ENCODE measurements at places on chromosomes 3 and 15.

DNA sequence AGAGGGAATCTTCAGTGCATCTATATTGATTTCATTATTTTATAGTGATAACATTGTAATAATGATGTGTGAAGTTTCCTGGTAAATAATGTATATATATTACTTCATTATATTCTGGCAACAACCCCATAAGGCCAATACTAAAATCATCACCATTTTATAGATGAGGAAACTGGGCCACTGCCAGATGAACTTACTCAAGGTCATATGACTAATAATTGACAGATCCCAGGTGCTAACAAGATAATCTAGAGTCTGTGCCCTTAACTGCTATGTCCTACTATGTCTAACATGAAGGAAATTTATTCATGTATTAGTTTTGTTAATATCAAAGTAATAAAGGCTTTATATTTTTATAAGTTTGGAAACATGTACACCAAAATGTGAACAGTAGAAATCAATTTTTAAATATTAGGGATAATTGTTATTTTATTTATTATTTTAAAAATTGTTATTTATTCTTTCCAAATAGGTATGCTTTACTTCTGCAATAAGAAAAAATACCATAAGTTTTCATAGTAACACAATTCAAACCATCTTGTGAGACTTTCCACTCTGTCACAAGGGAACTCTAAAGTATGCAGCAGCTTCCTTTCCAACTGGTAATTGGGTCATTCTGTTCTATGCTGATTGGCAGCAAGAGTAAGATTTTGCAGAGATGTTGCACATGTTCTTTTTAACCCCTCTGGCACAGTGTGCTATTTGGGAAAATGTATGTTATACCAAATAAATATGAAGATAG lies 90.8 kb upstream of the CMC1 start:
- no peak for DNase-seq

DNA sequence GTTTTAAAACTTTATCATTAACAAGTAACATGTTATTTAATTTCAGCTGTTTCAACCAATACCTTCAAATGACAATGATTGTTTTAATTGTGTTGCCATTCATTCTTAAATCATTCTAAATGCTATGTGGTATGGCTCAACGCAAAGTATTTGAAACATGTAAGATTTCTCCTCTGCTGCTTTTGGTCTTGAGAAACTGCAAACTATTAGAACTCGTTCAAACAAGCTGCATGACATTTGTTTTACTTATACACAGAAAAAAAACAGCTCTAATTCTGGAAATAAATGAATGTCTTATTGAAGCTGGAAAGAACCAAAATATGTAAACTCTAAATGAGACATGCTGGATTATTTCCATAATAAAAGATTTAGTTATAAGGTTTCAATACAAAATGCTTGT lies 29.3 kb downstream of the FBN1 start:
- no peak for DNase-seq

- DNase-seq = no peak
Measured at GRCh38 chr3:153373606-153374005, 211.6 kb downstream of the RAP2B start.

DNA sequence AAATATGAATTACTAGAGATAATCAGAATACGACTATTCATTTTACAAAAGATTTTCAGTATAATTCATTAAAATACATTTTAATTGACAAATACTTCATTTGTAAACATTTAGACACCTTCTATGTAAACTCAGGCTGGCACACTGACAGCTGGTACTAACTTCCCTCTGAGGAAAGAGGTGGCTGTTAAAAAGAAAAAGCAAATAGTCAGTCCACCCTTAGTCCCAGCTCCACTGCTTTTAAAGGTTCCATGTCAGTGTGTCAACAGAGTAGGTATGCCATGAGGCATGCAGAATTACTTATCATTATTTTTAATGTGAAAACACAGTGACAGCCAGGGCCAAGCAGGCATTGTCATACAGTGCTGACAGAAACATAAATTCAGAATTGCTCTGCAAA lies 16.1 kb downstream of the TM6SF1 start:
- DNase-seq = no peak

DNA sequence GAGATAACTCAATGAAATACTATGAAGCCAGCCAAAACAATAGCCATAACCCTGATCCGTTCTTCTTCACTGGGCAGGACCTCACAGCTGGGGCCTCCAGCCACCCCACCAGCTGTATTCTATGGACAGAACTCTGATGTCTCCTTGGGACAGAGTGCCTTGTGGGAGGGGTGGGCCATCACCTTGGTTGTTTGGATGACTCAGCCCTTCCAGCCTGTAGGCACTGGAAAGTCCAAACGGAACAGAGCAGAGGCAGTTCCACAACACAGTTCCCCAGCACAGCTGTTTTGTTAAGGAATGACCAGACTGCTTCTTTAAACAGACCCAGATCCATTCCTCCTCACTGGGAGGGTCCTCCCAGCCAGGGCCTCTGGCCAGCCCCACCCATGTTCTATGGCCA lies 31.9 kb upstream of the ZBED2 start:
- DNase-seq = no peak
